ENCODE measurements at places on chromosomes 7 and 10.

- peak; percentile 59 for DNase-seq
These were observed at the start of gene ABCB4 for GRCh38 chr7:87475359-87476178. ABCB4 (minus strand) TSS chr7:87475680; CDS start chr7:87475465, 215 bp downstream.

GRCh38 chr7:4951903-4952636 lies 6.9 kb downstream of the MMD2 start:
- DNase-seq, result no peak

DNA sequence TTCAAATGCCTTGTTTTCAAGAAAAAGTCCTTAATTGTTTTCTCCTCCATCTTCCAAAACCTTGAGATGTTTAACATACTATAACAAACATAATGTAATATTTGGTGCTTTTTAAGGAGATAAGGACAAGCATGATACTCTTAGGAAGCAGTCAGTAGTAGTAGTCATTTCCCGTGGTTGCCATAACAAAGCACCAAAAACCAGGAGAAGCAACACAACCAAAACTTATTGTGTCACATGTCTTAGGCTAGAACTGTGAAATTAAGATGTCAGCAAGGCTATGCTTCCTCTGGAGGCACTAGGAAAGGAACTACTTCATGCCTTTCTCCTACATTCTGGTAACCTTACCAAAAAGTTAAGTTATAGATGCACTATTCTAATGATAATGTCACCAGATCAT lies 106.8 kb downstream of the MBL2 start:
- DNase-seq, result no peak

DNA sequence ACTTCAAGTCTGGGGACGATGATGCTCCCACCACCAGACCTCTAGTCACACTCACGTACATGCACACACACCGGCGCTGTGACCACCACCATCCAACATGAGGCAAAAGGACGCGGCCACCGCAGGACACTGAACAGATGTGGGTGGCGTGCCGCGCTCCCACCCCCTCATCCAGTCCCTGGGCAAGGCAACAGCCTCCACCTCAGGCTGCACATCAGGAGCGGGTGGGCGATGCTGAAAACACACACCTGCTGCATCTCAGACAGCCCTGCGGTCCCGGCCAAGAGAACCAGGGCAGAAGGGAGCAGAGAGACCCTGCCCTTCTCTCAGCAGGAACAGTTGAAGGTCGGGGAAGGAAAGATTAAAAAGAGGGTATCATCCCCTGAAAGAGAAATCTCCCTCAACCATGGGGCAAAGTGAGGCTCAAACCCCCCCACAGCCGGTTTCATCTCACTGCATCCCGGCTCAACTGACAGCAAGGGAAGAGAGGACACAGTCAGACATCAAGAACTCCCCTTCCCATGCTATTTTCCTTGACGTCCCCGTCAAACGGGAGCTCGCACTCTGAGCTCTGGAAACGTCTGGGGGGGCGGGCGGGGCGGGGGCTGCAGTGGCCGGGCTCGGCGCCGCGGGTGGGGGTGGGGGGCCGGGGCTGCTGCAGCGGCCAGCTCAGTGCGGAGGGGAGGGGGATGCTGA lies 1.1 kb downstream of the CAMK2G start:
- DNase-seq, result no peak

- DNase-seq, result no peak
These were observed 177.8 kb downstream of the NEURL1 start for GRCh38 chr10:103671126-103671895.

DNA sequence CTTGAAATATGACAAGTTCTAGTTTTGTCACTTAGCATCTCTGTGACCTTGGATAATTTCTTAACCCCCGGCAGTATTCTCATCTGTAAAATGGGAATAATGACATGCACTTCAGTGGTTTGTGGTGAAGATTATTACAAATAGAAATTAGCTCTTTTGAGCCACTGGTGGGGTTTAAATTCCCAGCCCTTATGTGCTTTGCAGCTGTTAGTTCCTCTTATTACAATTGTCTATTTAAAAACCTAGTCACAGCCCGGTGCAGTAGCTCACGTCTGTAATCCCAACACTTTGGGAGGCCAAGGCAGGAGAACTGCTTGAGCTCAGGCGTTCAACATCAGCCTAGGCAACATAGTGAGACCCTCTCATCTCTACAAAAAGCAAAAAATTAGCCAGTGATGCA lies 30.1 kb downstream of the CAV1 start:
- DNase-seq, result no peak

- DNase-seq, result no peak
These were observed 72.3 kb downstream of the TNS3 start for GRCh38 chr7:47509571-47509970.

DNA sequence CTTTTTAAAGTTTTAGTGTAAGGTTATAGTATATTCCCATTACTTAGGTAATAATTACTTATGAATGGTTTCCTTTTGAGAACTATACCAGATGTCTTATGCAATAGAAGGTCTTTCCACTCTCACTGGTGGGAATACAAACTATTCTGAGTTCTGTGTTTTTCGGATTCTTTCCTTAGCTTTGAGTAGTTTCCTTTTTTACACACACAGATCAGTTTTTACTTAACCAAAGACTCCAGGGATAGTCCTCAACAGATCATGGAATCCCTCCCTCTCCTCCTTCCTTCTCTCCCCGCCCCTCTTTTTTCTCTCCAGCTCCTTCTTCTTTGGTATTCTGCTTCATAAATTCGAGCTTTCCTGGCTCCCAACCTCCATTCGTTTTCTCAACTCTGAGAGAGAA lies 13.3 kb downstream of the COPG2 start:
- no peak for DNase-seq

- DNase-seq, result no peak
These were observed 47.5 kb downstream of the WIPF3 start for GRCh38 chr7:29853789-29854188.

DNA sequence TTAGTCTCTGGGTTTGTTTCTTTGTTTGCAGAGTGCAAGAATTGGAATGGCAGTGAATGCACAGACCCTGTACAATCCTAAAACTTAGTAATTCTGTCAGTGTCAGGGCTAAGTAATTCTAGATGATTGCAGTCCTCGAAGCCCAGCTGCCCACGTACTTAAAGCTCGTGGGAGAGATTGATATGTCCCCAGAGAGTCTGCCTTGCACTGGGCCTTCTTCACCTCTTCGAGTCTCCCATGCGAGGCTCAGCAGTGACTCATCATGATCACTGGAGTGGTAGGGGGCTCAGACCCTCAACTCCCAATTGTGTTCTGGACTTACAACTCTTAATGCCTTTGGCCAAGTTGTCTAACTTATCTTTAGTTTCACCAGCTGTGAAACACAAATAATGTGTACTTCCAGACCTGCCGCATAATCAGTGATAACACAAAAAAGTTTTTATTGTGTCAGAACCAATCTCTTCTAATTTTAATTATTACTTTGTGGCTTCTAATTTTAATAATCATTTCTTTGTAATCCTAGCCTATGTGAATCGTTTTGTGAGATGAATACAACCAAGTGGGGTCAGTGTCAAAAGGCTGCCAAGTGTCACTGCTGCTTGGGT lies 345.6 kb upstream of the LRGUK start:
- DNase-seq, result no peak

DNA sequence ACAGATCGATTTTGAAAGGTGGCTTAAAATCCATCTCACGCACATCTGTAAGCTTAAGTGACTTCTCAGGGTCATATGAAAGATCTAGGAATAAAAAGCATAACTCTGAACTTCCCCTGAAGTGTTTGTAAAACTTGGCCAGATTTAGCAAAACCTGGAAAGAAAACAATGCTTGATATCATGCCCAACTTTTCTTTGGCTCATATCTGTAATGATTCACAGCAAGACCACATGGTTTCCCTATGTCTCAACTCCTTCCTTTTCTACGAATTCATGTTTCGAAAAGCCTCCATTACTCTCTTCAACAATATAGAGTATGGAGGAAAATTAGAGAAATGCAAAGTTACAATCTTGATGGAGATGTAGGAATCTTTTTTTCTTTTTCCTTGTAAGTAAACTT lies 20.1 kb upstream of the CABCOCO1 start:
- no peak for DNase-seq

- no peak for DNase-seq
These were observed 102.9 kb downstream of the MPP7 start for GRCh38 chr10:28199941-28200340.

- DNase-seq, result no peak
These were observed 1.1 kb upstream of the HOXA13 start for GRCh38 chr7:27200761-27201579.

- DNase-seq, result no peak
These were observed 85.9 kb downstream of the LSMEM1 start for GRCh38 chr7:112566442-112567324.
